Stimulated activated naive CD8-positive, alpha-beta T cell treated with anti-CD3 and anti-CD28 coated beads, Interleukin-15, amount 100 ng/mL, for 72 hours (primary cell): ENCODE measurements at places on chromosomes 12 and 14.

DNA sequence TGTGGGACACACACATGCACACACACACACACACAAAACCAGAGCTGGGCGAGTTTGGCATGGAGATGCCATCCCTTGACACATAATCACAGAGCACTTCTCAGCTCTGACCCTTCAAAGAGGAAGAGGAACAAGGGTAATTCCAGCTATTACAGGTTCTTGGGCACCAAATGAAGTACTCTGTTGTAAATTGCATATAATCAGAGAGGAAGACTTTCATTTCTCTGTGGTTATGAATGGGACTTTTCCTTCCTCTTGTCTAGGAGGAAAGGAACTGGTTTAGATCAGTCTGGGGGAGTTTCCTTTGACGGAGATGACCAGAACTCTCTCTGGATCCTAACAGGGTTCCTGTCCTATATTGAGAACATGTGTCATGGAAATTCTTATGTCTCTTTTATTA, 26.4 kb upstream of the FGF6 start:
- DNase-seq, result no peak

DNA sequence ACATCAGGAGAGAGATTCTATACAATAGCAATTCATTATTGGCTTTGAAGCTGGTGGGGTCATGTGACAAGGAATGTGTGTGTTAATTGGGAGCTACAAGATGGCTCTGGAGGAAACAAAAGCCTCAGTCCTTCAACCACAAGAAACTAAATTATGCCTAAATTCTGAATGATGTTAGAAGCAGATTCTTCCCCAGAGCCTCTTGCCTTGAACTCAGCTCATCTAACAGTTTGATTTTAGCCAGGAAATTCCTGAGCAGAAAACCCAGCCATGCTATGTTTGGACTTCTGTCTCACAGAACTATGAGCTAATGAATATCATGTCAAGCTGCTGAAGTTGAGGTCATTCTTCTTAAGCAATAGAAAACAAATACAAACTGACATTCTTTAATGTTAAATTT, 274.7 kb downstream of the SLC6A15 start:
- no peak for DNase-seq

DNA sequence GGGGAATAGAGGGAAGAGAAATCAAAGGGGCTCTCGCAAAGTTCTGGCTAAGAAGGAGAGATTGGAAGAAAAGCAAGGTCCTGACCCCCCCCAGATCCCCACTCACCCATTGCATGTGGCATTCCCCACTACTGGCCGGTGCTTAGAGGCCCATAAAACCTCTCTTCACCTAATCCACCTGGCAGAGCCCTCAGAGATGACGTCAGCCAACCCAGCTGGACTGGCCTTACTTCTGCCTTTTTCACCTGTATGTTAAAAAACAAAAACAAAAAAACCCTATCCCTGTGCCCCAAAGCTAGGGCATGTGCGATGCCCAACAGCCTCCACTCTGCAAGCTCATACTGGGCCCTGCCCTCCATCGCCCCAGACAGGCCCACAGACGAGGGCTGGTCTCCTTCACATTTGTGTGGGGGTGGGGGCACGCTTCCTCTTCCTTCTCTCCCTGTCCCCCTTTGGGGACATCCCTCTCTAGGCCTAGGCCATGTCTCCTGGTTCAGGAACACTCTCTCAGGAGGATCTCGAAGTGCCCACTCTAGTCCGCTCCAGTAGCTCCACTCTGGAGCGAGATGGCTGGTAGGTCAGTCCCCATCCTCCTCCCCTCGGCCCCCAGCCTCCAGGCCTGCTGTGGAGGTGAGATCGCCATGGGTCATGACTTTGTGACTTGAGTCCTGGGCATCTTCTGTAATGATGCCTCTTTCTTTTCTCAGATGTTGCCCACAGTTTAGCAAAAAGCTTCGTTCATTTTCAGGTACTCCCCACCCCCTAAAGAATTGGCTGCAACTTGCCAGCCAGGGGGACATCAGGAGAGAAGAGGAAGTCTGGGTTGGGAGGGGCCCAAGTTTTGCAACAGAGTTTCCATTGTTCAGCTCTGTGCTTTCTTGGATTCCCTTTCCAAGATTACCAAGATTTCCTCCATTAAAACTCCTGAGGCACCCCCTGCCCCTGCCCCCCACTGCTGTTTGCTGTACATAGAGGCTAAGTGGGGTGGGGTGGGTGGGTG, 37.0 kb downstream of the FIGNL2 start:
- DNase-seq, result no peak

DNA sequence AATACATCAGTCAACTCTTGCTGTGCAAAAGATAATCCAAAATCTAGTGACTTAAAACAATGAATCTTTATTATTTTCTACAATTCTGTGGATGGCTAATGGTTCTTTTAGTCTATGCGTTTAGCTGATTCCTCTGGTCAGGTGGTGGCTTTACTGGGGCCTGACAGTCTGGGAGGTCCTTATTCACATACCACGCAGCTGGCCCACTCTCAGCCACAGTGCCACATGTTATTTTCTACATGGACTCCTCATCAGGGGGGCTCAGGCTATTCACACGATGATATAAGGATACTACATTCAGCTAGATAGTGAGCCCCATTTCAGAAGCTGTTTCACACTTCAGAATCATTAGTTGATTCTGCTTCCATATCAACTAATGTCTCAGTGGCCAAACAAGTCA, 287.5 kb upstream of the MGAT4C start:
- no peak for DNase-seq

GRCh38 chr12:104600036-104600712, 143.4 kb downstream of the CHST11 start:
- no peak for DNase-seq
